Activated CD4-positive, alpha-beta T cell treated with anti-CD3 and anti-CD28 coated beads, Interleukin-10, Interleukin-2, amounts not matched to agents 100 ng/mL and 50 ng/mL, durations not matched to agents 16 hours and 8 hours (primary cell): ENCODE measurements at places on chromosomes 5 and 9.
A peak's percentile ranks its signal among the peaks of the same experiment; 100 is the strongest.

DNA sequence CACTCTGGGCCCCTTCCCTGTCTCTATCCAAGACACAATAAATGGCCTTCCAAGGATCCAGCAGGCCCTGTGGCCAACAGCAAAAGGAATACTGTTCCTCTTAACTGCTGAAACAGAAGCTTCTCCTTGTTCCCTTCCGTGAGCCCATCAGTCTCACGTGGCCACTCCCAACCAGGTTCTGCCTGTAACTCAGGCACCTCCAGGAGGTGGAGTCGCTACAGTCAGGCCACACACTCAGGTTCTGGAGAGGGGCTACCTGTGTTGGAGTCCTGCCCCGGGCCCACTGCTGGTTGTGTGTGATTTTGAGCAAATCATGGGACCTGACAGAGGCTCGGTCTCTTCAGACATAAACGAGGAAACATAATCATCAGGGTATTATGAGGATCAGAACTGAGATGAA lies 10.3 kb downstream of the FAT2 start:
- no peak for DNase-seq

DNA sequence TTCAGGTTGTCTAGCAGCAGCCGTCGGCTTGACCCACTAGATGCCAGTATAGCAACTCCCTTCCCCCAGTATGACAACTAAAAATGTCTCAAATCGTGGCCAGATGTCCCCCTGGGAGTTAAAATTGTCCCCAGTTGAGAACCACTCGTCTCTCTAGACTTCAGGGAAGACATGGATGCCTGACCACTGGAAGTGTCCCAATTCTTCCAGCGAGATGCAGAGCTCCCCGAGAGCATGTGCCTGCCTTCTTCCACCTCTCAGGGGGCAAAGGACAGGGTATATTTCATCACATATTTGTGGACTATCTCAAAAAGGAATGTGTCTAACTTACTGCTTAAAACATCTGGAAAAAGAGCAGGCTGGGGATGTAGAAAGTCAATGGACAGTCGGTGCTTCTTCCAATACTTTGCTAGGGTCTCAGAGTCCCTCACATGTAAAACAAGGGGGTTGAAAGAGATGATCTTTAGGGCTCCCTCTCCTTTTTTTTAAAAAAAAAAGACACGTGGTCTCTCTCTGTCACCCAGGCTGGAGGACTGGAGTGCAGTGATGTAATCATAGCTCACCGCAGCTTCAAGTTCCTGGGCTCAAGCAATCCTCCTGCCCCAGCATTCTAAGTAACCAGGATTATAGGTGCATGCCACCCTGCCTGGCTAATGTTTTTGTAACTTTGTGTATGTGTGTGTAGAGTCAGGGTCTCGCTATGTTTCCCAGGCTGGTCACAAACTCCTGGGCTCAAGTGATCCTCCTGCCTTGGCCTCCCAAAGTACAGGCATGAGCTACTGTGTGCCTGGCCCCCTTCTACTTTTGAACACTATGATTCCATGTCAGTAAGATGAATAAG lies 190.6 kb downstream of the DAB2IP start:
- DNase-seq: no peak

DNA sequence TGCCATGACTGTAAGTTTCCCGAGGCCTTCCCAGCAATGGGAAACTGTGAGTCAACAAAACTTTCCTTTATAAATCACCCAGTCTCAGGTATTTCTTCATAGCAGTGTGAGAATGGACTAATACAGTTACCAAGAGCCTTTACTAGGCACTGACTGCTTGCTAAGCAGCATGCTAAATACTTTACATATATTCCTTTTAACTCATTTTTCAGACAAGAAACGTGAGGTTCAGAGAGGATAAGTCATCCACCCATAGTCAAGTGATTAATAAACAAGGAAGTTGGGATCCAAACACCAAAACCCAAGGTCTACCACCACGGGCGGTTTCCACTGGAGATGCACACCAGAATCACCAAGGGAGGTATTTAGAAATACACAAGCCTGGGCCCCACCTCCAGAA lies 50.8 kb downstream of the GABBR2 start:
- no peak for DNase-seq

DNA sequence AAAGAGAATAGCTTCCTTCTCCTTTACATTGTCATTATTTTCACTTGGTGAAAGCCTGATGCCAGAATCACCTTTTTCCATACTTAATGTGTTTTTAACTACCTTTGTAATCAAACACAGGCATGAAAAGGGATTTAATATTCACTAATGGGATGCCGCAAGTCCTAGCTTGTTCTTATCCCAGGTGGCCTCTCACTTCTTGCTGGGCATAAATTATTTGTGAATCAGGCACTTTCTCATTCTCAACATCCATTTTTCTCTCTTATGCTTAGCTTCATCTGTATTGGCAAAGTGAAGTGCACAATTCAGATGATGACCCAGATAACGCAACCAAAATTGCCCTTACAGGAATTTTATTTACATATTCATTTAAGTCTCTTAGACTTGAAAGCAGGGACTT lies 10.9 kb downstream of the ACTL7B start:
- DNase-seq: no peak

DNA sequence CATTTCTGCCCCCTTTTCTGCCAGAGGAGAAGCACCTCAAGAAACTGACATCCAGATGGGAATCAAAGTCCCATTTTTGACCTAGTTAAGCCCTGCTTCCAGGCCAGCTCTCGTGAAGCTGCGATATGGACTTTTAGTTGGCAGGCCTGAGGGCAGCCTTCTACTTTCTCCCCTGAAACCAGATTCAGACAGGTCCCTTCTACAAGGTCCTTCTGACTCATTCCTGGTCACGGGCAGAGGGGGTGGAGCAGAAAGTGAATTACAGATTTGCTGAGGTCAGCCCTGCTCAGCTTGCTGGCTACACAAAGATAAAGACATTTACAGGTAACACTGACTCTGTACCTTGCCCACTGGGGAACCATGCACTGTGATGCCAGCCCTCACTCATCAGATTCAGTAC lies 52.8 kb upstream of the TUT7 start:
- DNase-seq: peak; percentile 19

DNA sequence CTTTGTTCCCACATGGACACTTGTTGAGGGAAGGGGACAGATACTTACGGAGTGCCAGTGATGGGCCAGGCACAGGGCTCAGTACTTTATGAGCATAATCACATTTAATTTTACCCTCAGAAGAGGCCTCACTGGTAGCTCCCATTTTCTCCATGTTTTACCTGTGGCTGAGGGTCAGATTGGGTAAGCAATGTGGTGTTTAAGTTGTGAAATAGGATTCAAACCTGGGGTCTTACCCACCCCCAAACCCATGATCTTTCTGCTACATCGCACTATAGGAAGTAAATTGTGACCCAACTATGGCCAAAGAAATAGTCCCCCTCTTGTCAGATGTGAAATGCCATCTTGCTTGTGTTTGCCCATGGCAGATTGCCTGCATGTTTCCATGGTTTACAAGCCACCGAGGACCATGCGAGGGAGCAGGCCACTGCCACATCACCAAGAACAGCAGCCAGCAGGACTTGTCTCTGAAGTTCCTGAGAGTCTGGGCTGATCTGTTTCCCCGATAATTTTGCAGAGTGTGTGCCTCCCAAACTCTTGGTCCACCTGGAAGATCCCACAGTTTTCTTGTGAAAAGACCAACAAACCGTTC lies 95.4 kb downstream of the MACROH2A1 start:
- no peak for DNase-seq

GRCh38 chr5:151770383-151771258 lies 1.1 kb upstream of the G3BP1 start:
- DNase-seq: no peak

GRCh38 chr9:801399-802071 lies 40.0 kb upstream of the DMRT1 start:
- DNase-seq: no peak

DNA sequence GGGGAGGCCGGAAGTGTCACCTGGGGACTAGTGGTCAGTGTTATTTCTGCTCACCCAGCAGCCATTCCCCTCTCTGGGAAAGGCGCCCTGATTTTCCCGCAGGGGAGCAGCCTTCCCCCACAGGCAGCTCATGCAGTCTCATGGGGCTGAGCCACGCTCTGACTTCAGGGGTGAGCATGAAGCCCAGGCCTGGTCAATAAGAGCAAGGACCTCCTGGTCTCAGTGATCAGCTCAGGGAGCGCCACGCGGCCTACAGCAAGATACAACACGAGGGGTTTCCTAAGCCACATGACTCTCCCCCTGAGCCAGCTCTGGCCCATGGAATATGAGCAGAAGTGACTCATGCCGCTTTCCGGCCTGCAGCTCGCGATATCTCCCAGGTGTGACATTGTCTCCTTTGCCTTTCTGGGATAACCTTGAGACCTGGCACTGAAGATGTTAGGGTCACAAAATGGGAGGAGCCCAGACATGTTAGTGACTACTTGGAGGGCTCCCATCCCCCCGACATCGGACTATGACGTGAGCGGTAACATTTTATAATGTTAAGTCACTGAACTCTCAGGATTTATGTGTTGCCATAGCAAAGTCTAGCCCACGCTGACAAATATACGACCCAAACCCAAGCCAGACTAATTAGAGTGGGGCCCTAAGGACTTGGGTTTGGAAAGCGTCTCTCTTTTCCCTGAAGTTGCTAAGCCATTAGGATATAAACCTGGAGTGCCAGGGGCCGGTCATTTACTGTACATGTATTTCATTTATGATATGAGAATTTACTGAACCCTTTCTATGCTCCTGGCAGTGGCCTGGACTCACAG lies 46.5 kb upstream of the GFPT2 start:
- no peak for DNase-seq

- DNase-seq: no peak
These were observed 389.2 kb downstream of the MAT2B start for GRCh38 chr5:163894645-163895044.

GRCh38 chr9:5438301-5439162 lies 807 bp upstream of the PLGRKT start:
- peak; percentile 79 for DNase-seq

DNA sequence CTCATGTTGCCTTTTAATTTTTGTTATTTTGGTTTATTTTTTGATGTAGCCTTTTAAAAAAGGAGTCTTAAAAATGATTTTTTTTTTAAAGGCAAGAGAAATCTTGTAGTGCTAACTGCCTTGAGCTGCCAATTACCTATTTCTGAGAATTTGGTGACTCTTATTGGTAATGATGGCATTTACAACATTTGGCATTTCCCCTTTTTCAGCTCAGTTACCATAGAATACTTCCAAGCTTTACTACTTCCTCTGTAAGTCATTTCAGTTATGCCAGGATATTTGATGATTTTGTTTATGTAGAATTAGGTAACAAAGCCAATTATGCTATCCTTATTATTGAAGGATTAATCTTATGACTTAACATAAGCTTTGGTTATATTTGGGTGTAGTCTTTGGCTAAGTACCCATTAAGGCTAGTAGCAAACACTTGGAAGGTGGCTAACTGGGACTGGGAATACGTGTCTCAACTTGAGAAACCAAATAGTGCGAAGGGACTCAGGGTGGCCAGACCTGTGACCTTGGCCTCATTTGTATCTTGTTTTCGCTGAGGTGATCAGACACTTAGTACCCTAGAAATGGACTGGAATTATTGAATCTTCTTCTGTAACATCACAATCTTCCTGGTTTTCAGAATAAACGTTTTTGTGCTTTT lies 27.7 kb downstream of the CDC37L1 start:
- DNase-seq: no peak

DNA sequence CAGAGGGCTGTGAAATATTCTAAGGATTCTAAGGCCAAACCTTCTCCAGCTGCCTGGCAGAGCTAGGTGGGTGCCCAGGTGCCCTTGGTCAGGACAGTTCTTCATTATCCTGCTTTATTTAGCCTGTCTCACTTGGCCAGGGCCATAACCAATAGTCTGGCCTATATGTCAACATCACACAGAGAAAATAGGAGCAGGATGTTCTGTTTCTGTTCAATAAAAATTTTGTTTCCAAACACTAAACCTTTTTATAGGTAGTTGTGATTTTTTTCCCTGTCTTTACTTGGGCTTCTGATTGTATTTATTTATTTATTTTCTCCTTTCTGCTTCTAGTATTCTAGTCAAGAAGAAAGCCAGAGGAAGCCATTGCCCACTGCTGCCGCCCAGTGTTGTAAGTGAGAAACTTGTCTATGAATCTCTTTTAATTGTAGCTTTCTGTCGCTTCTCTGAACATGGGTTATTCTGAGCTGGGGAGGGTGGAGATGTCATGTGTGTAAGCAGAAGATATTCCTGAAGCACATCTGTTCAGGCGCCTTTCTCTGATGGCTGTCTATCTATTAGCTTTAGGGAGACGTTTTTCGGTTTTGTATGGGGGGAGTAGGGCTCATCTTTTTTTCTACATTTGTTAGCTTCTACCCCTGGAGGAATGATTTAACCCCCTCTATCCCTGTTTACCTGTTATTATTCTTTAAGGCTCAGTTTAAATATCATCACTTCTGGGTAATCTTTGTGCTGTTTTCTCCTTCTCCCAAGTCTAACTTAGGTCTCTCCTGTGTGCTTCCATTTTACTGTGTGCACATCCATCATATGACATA lies 97.1 kb downstream of the UNC13B start:
- peak; percentile 42 for DNase-seq

GRCh38 chr9:127529671-127530070 lies 78.4 kb downstream of the LRSAM1 start:
- DNase-seq: no peak

DNA sequence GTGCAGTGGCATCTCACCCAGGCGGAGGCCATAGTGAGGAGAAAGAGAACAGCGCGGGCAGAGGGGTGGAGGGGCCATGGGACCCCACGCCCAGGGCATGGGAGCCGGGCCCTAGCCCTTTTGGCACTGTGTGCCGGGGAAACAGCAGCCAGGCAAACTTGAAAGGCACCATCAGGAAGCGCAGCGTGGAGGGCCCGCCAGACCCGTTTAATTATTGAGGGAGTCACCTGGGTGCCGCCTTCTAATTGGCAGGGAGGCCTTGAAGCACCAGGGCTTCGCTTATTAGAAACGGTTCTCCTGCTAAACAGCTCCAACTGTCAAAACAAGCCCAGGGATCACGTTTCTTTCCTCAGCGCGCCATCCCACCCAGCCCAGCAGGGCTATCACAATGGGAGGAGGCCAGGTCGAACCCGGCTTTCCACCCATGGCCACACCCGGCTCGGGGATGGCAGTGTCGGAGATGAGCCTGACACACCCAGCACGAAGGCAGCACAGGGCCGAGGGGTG lies 104.6 kb upstream of the SARDH start:
- DNase-seq: no peak

DNA sequence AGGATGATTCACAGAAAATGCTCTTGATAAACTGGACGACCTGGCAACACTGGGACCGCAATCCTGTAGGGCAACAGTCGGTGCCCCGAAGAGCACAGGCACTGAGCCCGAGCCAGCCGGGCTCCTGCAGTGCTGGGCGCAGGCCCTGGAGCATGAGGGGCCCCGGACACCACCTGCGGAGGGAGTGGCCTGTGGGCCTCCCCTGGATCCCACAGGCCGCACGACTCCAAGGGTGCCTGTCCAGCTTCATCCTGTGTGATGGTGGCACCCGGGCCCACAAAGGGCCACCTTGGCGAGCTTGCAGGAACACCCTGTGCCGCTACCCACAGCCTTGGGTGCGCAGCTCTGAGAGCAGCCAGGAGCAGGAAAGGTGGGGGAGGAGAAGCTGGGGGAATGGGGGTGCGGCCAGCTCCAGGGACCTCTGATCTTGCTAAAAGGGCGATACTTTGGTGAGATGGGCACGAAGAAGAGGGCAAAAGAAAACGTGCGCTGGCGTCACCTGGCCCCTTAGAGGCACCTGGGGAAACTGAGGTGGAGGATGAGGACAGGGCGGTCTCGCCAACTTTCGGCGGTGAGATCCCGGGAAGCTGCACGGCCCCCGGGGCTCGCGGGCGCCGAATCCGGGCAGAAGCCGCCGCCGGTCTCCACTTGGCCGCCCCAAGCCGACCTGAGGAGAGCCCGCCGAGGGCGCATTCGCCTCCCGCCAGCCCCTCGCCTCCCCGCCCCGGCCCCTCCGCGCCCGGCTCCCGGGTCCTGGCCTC lies 722 bp downstream of the TBC1D9B start:
- DNase-seq: peak; percentile 36
